Astrocyte (in vitro differentiated cells and primary cell): ENCODE measurements at places on chromosomes 1 and 21.

DNA sequence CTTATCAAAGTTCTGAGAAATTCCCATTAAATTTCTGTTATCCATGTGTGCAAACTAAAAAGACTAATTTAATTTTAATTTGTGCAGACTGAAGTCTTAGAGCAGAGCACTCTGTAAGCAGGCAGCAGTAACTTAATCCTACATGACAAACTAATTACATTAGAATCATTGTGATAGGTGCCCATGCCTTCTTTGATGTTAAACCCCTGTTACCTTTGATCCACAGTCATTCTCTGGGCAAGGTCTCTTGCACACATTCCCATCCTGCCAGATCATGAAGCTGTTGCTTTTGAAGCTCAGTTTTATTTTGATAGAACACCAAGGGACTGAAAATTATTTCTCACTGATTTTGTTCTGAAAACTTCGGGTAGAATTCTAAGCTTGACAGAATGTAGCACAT, 77.2 kb downstream of the BCAR3 start:
- no peak for DNase-seq

DNA sequence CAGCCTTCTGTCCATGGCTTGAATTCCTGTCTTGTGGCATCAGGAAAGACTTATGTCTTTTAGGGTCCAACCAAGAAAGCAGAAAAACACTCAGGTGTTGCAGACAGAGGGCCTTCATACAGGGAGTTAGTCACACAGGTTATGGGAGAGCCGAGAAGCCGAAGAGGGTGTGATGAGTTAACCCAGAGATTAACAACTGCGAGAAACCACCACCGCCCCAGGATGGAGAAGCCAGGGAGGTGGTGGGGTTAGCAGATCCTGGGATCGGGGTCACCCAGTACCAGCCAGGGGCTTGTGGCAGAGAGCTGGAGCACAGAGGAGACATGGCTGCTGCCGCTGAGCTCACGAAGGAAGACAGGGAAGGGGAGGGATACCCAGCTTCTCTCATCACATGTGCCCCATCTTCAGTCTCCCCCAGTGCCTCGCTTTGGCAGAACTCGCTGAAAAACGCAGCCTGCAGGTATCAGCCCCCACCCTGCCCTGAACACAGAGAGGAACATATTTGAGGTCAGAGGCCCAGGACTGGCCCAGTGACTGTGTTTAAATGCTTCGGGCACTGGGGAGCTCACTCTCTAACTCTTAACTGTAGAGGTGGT, 58.7 kb downstream of the RUNX3 start:
- no peak for DNase-seq

DNA sequence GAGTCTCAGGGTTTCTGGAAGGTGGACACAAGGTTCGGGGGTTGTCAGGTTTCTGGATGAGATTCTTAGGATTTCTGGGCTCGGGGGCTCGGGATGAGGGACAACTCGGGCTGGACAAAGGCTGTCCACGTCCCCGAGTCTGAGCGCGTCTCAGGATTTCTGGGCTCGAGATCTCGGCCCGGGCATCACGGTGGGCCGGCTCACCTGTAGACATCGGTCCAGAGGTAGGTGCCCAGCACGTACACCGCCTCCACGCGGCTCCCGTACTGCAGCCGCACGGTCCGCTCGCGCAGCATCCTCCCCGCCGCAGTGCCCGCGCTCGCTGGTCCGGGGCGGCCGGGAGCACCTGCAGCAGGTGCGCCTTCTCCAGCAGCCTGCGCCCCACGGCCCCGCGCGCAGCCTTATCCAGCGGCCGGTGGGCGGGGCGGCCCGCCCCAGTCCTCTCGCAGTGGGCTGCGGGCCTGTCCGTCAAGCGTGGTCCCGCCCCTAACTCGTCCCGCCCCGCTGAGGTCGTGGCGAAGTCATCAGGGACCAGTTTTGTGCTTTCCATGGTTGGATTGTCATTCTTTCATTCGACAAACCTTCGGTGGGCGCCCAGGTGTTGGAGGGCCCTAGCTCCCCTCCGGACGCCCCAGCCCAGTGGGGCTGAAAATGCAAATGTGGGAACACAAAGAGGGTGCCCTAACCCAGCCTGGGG, at the start of gene PADI2:
Gene PADI2, minus strand, starts transcription at position 376 of the 697 bp plus-strand sequence. Its CDS starts 80 bp downstream, at position 296.
- no peak for DNase-seq

DNA sequence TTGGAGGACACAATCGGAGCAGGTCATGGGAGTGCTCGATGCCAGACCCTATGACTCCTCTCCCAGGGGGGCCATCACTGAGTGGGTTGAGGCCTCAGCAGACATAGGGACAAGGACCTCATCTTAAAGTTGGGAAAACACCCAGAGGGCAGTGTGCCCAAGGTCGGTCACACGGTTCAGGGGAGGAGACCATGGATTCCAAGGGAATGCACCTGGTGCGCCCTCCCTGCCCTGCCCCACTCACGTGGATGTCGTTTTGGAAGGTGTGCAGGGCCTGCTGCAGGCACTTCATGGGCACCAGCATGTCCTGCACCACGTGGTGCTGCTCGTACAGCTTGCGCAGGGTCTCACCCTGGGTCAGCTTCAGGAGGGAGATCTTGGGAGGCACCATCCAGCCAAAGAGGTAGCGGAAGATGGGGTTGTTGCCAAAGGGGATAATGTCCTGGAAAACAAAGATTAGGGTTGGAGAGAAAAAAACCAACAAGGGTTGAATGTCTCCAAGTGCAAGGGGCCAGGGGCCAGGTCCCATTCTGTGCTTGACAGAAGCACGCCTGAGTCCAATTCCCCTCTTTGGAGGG, 33.1 kb downstream of the DHCR24 start:
- DNase-seq = no peak

DNA sequence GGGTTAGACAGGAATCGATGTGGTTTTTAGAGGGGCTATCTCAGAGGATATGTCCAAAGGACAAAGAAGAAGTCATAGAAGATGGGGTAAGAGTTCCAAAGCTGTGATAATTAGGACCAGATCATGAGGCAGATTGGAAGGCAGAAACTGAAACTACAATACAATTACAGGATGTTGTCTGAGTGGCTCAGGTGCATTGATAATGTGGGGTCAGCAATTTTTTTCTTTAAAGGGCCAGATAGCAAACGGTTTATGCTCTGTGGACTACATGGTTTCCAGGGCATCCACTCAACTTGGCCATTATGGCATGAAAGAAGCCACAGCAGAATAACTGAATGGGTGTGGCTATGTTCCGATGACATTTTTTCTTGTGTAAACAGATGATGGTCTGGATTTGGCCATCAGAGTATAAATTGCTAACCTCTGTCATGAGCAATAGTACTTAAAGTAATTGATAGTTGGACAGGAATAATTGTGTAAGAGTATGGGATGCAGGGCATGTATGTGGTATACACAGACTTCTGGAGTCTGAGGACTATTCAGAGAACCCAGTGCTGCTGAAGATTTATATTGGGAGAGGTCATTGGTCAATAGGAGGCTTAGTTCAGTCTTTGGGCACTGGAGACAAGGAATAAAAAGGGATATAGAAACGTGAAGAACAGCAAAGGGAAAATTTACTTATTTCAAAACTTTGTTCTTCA, 198.4 kb upstream of the ADGRL4 start:
- DNase-seq = no peak

DNA sequence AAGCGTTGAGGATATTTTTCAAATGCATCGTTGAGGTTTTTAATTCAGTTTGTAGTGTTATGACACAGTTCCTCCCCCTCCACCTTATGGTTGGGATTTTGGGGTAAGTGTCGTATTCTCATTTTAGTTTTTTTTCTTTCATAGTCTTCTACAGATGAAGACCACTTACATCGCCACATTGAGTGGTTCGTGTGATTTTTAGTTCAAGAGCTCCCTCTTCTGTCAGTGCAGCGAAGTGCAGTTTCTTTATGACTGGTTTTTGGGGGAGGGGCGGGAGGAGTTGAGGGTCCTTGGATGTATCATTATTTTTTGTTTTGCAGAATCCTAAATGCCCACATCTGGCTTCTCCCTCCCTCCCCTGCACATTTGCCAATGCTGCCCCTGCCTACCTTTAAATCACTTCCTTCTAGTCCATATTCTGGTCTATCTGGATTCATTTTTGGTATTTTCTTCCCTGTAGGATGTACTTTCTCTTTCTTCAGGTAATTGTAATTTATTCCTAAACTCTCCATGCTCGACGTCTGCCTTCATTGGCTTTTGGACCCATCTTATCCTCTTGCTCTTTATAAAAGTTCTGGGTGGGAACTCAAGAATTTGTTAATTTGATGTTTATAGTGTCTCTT, 433.1 kb downstream of the CAMTA1 start:
- DNase-seq = peak; percentile 7

DNA sequence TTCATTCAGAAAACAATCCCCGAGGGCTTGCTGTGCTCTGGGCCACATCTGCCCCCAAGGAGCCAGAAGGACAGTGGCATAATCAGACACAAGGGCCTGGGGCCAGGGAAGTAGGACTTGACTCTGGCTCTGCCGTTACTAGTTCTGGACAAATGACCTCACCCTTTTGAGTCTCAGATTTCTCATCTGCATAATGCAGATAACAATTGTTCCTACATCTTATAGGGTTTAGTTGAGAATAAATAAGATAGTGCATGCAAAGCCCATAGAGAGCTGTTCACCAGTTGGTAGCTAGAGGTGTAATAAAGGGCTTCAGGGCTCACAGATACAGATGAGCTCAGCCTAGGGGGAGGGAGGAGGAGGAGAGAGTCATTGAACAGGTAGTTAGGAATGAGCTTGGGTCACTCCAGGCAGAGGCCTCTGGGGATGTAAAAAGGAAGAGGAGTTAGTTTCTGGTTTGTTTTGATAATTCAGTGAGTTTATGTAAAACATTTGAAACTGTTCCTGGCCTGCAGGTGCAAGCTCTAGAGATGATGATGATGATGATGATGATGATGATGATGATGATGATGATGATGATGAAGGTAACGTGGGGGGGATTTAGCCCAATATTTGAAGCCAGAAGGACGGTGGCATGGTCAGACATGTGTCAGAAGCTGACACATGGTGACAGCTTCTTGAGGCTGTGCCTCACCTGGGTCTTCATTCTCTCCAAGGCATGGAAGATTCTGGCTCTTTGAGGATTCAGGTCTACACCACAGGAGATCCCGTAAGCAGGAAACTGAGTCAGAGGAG, 858 bp downstream of the LACTBL1 start:
- DNase-seq = peak; percentile 13

GRCh38 chr1:78081980-78082860, 36.5 kb downstream of the GIPC2 start:
- peak; percentile 67 for DNase-seq

- no peak for DNase-seq
Measured at GRCh38 chr1:148166558-148167492, 14.7 kb upstream of the NBPF11 start.

- no peak for DNase-seq
Measured at GRCh38 chr1:206469411-206469932, 804 bp upstream of the IKBKE start.

GRCh38 chr21:38303300-38303699, 46.5 kb downstream of the KCNJ15 start:
- DNase-seq = peak; percentile 84

DNA sequence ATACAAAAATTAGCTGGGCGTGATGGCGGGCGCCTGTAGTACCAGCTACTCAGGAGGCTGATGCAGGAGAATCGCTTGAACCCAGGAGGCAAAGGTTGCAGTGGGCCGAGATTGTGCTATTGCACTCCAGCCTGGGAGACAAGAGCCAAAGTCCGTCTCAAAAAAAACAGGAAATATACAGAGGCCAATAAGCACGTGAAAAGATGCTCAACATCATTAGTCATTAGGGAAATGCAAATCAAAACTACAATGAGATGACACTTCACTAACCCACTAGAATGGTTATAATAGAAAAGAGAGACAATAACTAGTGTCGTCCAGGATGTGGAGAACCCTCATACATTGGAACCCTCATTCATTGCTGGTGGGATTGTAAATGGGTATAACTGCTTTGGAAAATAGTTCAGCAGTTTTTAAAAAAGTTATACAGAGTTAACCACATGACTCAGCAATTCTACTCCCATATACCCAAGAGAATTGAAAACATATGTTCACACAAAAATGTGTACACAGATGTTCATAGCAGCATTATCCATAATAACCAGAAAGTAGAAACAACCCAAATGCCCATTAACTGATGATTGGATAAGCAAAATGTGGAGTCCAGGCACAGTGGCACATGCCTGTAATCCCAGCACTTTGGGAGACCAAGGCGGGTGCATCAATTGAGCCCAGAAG, 6.4 kb upstream of the E2F2 start:
- DNase-seq = no peak

DNA sequence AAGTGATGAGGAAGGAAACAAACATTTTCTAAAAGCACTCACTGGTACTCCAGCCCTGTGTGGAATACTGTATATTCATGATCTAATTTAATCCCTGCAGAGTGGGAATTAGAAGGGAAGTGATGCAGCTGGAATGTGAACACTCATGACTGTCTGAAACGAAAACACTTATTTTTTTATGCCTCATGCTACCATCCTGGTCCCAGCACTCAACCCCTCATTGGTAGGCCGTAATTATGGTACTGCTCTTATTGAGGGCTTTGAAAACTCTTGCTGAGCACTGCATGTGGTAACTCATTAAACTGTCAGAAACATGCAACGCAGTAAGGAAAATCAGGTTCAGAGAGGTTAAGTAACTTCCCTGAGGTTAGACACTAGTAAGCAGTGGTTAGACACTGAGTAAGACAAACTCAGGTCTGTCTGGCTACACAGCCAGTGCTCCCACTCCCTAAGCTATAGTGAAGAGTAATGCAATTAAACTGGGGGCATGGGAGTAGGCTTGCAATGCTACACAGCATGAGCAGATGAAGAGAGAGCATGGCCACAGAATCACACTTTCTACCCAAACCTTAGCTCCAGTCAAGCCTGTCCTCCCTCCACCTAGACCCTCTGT, 17.3 kb upstream of the TNFSF4 start:
- no peak for DNase-seq

GRCh38 chr1:13586001-13586400, 2.4 kb downstream of the PDPN start:
- peak; percentile 38 for DNase-seq

- DNase-seq = no peak
Measured at GRCh38 chr1:61348025-61348665, 265.8 kb downstream of the NFIA start.

- no peak for DNase-seq
Measured at GRCh38 chr1:53450225-53450624, 9.0 kb upstream of the DMRTB1 start.

- peak; percentile 49 for DNase-seq
Measured at GRCh38 chr1:117147856-117148588, 26.5 kb upstream of the TRIM45 start.

GRCh38 chr1:26536081-26536480, 6.5 kb downstream of the RPS6KA1 start:
- no peak for DNase-seq
